Adipocyte (in vitro differentiated cells): ENCODE measurements at places on chromosomes 6 and 20.

GRCh38 chr6:139932671-139933070 lies 558.2 kb upstream of the CITED2 start:
- no peak for DNase-seq

- no peak for DNase-seq
These were observed 866.8 kb upstream of the FLRT3 start for GRCh38 chr20:15204234-15204633.

- no peak for DNase-seq
These were observed 95.6 kb downstream of the CTNNBL1 start for GRCh38 chr20:37789408-37789807.

DNA sequence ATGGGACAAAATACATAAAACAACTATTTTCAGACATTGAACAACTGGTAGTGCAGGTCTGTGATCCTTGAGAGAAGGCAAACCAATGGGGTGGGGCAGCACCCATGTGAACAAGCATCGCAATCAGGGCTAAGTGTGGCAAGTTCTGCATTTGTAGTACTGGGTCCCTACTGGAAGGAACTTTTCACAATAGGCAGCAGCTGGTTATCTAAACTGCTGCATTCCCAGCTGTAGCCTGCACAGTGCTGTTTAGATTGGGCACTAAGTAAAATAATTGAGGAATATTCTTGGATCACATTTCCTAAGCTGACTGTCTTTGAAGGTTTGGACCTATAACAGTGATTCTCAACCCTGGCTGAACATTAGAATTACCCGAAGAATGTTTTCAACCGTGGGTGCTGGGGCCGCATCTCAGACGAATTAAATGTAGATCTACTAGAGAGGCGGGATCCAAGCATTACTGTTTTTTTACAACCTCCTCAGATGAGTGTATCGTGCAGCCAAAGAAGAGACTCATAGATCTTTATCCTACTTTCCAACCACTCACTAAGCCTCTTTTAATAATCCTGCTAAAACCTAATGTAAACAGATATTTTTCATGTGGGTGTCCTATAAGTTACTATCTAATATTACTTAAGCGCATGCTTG lies 12.4 kb upstream of the MAP3K4 start:
- DNase-seq: peak; percentile 38

GRCh38 chr6:80234401-80234800 lies 127.9 kb downstream of the BCKDHB start:
- no peak for DNase-seq

DNA sequence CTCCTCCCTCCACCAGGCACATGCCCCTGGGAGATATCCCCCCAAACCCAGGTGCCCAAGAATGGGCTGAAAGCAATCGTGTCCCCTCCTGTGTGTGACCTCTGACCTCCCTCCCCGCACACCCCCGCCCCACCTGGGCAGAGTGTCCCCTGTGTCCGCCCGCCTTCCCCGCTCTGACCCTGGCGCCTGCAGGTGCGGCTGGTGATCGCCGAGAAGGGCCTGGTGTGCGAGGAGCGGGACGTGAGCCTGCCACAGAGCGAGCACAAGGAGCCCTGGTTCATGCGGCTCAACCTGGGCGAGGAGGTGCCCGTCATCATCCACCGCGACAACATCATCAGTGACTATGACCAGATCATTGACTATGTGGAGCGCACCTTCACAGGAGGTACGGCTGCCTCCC lies 9.9 kb downstream of the GDAP1L1 start:
- no peak for DNase-seq

DNA sequence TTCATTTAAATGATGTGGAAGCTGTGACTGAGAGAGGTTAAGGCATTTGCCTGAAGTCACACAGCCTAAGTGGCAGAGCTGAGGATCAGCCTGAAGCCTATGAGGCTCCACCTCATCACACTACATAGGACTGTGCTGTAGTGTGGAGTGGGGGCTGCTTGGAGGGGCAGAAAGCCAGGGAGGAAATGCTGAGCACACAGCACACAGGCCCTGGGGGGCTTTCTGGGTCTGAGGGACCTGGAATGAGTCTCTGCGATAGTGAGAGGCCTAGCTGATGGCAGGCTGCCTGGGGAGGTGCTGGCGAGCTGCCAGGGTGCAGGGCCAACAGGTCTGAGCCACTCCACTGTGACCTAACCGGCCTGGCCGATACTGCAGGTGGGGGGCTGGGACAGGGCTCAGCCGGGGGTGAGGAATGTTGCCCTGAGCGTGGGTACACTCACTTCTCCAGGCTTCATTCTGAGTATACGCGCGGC lies 2.2 kb upstream of the ARHGAP40 start:
- DNase-seq: no peak

GRCh38 chr6:152093711-152094110 lies 286.2 kb downstream of the ESR1 start:
- no peak for DNase-seq

- DNase-seq: no peak
These were observed 196.8 kb upstream of the STXBP5 start for GRCh38 chr6:147007441-147007840.

DNA sequence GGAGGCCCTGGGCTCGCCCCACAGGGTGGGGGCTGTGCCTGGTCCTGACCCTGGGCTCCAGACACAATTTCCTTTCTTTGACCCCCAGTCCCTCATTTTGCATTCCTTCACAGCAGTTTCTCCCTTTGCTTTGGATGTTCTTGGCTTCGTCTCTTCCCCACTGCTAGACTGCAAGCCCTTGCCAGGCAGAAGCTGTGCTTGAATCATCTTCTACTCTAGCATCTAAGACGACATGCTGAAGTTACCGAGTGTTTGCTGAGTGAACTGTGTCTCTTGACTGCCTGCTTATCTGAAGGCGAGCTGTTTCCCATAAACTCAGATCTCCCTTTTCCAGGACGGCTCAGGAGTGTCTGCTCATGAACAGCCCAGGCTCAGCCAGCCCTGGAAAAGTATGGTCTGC lies 14.3 kb upstream of the SYNDIG1 start:
- no peak for DNase-seq

DNA sequence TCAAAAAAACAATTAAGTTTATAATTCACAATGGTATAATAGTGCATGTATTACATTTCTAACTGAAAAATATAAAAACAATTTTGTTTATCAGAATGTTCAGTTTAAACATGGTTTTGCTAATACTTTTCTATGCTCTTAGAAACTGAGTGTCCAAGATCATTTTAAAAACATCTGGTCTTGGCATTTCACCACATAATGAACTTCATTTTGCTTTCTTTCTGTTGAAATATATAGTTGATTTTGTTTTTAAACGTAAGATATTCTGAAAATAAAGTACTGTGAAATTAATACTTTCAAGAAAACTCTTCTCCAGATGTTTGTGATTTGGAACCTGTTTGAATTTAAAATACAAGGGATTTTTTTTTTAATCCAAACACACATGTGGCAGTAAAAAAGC lies 264.4 kb downstream of the COL12A1 start:
- no peak for DNase-seq

DNA sequence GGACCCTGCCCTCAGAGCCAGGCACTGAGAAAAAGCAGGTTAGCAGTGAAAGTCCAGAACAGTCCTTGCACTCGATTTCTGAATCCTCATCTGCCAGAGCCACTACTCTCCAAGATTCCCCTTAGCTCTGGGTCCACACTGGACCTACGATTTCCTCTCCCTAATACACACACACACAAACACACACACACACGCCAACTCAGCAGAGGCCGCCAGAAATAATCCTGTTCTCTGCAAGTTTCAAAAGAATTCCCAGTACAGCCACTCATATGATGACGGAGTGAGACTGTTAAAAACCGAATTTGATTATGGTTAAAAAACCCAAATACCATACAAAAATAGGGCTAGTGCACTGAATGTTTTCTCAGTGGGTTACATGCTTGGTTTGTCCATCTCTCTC lies 90.8 kb downstream of the GMPR start:
- no peak for DNase-seq

GRCh38 chr6:130827247-130828149 lies at the start of gene SMLR1:
TSS of gene SMLR1 (plus strand) at chr6:130827406. CDS start at chr6:130827414, 8 bp downstream.
- DNase-seq: no peak

GRCh38 chr6:166351715-166352285 lies 9.5 kb upstream of the SFT2D1 start:
- DNase-seq: no peak

GRCh38 chr20:49706630-49707091 lies 7.0 kb downstream of the B4GALT5 start:
- no peak for DNase-seq

DNA sequence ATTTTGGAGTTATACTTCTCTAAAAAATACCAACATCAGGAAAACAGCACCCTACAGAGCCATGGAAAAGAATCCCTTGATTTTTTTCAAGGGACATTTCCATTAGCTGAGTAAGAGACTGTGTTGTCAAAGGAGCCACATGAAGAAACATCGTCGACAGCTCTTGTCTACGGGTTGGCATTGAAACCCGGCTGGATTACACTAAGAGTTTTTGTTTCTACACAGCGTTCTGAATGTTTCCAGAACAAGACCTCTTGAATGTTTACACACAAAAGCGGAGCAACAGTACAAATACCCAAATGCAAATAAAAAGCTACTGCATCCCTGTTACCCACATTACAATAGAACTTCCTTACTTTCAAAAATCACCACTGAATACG lies 2.4 kb upstream of the MYLK4 start:
- no peak for DNase-seq

DNA sequence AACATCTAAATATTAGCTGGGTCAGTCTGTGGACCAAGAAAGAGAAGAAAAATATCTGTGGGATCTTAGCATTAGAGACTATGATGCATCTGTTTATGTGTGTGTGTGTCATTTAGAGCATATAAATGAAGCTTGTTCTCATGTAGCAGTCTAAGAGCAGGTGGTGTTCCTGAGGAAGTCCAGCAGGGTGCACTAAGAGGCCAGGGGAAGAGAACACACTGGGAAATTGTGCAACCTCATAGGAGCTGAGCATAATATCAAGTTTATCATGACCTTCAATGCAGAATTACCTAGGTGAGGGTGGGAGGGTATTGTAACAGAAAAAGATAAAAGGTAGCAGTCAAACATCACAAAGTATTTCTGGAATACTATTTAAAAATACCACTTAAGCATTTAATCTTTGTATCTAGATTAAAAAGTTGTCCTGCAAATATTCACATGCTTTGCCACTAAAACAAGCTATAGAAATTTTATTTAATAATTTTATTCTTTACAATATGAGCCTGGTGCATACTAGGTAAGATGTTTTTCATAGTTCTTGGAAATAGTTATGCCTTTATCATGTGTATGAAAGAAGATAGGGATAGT lies 80.5 kb downstream of the SMPDL3A start:
- peak; percentile 63 for DNase-seq

GRCh38 chr20:59748619-59749191 lies 144.4 kb downstream of the PHACTR3 start:
- peak; percentile 92 for DNase-seq

DNA sequence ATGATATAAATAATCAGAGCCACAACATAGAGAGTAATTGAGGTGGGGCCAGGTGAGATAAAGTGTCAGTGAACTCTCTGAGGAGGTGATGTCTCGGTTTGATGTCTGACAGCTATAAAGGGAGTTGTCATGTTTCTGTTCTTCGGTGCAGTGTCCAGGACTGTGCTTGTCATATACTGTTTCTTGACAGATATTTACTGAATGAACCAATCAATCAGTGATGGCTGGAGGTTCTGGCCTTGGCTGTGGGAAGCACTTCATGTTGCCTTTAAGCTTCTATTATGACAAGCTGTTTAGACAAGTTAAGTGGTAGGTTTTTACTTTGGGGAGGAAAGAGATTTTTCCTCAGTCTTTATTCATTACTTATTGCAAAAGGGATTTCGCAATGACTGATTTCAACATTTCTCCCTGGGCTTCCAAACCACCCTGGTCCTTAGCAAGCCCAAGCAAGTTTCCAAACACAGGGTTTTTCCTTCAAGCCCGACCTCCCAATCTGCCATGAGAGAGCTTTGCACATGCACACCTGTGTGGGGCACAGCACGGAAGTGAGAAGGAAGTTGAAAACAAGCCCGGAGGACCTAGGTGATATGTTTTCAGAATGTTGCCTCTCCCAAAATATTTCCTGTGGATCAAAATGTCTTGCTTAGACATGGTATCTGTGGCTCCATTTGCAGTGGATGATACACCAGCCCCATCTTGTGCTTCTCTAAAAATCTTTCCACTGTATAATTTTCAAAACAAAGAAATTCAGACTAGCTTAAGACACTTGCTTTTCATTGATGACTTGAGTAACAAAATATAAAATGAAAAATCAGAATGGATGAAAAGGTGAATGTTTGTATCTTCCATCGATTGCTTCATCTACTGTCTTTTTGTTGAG lies 567.3 kb upstream of the BTBD3 start:
- peak; percentile 94 for DNase-seq

DNA sequence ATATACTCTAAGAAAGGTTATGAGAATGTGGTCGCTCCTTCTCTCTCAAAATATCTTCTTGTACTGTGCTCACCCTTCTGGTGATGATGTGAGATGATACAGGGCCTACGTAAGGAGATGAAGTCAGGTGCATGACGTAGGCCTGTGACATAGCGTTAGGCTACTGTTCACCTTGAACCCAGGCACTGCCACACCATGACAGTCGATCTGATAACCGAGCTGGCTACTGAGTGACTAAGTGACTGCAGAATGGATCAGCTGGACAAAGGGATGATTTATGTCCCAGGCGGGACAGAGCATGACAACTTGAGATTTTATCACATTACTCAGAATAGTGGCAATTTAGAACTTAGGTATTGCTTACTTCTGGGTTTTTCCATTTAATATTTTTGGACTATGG lies 11.2 kb downstream of the SLC24A3 start:
- DNase-seq: no peak

GRCh38 chr20:12833861-12834260 lies 174.9 kb upstream of the SPTLC3 start:
- no peak for DNase-seq

- DNase-seq: peak; percentile 69
These were observed 80.8 kb downstream of the RCAN2 start for GRCh38 chr6:46410334-46410953.

GRCh38 chr20:60752741-60753420 lies 499.2 kb upstream of the CDH4 start:
- DNase-seq: no peak

- peak; percentile 35 for DNase-seq
These were observed 13.5 kb downstream of the STK35 start for GRCh38 chr20:2114990-2115681.

- DNase-seq: peak; percentile 82
These were observed 317.6 kb downstream of the CLIC5 start for GRCh38 chr6:45698046-45698445.

GRCh38 chr20:15613530-15613929 lies 959.7 kb downstream of the KIF16B start:
- DNase-seq: peak; percentile 10

GRCh38 chr6:148915810-148916209 lies 169.0 kb downstream of the UST start:
- no peak for DNase-seq

- DNase-seq: peak; percentile 91
These were observed 15.8 kb upstream of the FAM8A1 start for GRCh38 chr6:17584241-17584803.

- DNase-seq: no peak
These were observed 118.2 kb downstream of the PRIM2 start for GRCh38 chr6:57435475-57436160.
